ENCODE measurements at places on chromosomes 6 and 20.

DNA sequence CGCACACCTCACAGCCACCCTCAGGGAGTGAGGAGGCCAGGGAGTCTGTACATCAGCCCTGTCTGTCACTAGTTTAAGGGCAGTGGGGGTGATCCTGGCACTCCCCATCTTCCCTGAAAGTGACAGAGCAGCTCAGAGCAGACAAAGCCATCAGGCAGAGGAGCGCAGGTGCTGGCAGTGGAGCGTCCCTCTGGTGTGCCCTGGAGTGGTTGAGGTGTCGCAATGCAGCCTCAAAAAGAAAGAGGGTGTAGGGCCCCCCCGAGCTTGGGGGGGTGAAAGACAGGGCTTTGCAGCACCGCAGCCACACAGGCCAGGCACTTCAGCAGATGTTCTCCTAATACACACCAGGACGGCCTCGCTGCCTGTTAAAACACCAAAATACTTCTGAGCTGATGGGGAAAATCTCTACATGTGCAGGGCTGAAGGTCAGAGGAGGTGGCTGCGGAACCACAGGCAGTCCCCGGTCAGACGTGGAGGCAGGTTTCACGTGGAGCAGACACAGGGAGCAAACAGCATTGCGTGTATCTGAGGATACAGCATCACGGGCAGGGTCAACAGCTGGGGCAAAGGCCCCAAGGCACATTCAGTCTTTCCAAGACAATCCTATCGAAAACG is 69.5 kb downstream of the PREX1 start:
- peak; percentile 22 for DNase-seq

DNA sequence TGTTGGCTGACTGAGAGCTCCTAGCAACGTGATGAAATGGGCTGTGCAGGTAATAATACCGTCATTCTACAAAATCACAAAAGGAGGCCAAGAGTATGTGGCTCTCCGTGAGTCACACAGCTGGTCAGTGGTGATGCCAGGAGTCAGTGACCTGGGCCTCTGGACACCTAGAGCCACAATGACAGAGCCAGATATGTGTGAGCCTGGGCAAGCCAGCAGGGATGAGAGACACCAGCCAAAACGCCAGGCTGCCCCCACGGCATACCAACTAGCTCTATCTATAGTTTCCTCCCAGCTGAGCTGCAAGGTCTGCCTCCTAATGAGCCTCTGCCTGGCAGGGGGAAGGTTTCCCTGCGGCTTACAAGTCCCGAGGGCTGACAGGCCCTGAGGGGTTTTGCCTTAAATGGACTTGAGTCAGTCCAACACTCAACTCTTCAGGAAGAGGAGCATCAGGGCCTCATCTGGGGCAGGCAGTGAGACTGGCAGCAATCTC is 70.0 kb downstream of the CPNE5 start:
- no peak for DNase-seq

- DNase-seq: no peak
Observed at GRCh38 chr20:3115190-3116107, 30.9 kb upstream of the AVP start.

DNA sequence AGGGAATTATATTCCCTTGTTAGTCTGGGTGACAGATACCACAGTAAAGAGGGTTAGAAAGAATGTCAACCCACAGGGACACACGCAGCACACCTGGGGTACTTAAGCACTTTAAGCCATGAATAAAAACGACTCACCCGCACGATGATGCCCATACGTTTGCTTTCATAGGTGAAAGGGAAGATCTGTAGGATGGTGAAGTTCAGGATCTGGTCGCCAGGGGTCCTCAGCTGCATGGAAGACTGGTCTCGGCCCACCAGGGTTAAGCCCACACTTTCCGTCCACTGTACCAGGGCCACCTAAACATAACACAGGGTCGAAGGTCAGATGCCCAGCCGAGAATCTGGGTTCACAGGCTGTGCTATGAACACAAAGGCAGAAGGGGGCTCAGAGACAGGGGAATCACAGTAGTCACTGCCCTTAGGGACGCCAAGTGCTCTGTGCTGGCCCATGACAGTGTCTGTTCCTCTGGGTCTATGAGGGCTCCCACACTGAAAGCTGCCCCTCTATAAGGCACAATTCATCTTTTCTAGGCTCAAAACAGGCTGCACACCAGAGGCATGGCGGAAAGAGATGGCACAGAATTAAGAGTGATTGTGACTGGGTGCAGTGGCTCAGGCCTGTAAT is 96.8 kb upstream of the NFATC2 start:
- peak; percentile 27 for DNase-seq

DNA sequence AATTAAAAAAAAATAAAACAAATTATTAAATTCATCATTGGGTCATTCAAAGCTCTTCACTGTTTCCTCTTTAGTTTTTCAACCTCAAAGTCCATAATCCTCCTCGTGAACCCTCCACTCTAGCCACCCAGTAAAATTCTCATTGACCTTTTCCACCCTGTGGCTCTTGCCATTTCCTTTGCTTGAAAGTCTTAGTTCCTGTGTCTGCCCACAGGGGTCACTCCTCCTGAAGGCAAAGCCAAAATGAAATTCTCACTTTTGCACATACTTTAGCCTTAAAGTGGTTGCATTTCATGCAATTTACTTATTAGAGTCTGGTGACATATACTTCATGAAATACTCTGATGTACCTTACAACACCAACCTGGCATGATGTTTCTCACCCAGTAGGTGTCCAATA is 263.7 kb downstream of the BMP2 start:
- no peak for DNase-seq

DNA sequence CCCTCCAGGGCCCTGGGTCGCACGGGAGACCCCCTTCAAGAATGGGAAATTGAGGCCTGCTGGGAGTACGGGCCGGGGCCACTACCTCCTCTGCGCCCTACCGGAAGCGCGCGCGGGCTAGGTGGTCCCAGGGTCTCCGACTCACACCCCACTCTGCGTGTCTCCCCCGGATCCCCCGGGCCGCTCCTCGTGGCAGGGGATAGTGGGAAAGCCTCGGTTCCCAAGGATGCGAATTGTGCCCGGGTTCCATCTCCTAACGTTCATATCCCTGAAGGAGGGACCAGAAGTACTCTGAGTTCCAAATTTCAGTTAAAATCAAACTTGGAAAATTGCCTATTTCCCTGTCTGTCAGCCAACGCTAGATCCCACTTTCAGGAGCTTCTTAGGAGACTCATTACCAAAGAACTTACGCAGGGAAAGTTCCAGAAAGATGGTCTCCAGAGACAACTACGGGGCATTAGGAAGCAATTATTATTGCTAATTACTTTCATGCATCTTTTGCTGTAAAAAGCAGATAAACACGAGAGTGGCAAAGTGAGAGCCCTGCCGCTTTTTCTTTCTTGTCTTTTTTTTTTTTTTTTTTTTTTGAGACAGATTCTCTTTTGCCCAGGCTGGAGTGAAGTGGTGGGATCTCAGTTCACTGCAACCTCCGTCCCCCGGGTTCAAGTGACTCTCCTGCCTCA is 858 bp downstream of the FAM83D start:
- no peak for DNase-seq

DNA sequence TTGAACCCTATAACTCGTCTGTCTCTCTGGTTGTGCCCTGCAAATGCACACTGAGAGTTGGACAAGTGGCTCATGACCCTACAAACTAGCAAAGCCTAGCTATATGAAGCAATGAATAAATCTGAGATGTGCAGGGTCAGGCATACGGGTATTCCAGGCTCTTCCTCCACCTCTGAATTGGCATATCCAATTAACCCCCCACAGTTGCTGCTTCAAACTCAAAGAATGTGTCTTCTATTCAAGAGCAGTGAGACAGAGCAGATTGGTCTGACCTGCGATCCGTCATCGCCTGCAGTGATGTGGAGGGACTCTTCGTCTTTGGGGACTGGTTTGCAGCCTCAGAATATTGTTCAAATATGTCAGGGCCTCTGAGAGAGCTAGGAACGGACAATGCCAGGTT is 59.8 kb downstream of the LAMP5 start:
- DNase-seq: no peak

- no peak for DNase-seq
Observed at GRCh38 chr6:46098678-46099077, 31.1 kb upstream of the ENPP4 start.

- DNase-seq: no peak
Observed at GRCh38 chr20:35901678-35902544, 52.4 kb downstream of the SCAND1 start.

GRCh38 chr6:103504501-103505154 is 1355.1 kb downstream of the HACE1 start:
- no peak for DNase-seq

Data from stimulated activated CD8-positive, alpha-beta memory T cell treated with anti-CD3 and anti-CD28 coated beads, Interleukin-4, amount 100 ng/mL, for 1 hour (primary cell).